ENCODE measurements at places on chromosomes 3 and 15.
A peak's percentile ranks its signal among the peaks of the same experiment; 100 is the strongest.

DNA sequence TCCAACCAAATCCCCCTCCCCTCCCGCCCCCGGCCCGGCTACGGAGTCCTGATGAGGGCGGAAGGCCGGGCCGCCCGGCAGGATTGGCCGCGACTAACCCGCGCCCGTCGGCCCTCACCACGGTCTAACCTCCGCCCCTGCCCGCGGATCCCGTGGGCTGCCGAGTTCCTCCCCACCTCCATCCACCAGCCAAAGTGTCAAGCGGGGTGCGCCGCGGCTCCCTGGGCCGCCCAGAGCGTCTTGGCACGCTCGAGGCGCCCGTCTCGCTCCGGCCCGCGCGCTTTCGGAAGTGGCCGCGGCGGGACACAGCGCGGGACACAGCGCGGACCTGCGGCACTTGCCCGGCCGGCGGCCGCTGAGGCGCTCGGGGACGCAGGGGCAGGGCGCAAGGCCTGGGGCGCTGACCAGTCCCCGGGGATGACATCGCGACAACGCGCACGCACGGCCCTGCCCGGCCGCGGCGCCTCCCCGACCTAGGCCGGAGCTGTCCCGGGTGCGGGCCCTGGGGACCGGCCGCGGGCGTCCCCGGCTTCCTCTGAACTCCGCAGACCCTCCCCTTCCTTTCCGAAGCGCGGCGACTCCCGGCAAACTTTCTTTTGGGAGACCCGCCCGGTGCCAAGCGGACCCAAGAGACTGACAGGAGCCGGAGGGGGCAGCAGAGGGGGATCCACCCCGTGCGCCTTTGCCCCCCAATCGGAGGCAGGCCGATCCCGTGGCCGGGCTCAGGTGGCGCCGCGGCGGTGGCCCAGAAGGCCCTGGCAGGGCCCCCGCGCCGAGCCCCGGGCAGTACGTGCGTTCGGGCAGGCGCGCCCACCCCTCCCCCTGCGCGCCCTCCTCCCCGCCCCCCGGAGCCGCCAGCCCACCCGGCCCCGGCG lies 112.8 kb upstream of the ICE2 start:
- DNase-seq = peak; percentile 67

DNA sequence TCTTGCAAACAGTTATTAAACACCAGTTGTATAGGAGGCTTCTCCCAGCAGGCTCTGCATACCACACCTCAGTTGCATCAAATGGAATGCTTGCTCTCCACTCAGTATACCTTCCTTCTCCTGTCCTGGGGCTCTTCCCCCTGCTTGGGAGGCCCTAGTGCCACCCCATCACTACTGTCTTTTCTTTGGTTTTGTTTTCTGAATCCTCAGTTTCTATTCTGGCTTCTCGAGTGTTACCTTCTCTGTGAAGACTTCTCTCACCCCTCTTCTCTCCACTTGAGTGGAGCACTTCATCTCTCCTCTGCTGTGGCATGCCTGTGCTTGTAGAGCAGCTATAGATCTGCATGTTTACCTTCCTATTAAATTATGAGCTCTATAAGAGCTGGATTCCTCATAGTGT lies 75.7 kb upstream of the TPRG1 start:
- no peak for DNase-seq

DNA sequence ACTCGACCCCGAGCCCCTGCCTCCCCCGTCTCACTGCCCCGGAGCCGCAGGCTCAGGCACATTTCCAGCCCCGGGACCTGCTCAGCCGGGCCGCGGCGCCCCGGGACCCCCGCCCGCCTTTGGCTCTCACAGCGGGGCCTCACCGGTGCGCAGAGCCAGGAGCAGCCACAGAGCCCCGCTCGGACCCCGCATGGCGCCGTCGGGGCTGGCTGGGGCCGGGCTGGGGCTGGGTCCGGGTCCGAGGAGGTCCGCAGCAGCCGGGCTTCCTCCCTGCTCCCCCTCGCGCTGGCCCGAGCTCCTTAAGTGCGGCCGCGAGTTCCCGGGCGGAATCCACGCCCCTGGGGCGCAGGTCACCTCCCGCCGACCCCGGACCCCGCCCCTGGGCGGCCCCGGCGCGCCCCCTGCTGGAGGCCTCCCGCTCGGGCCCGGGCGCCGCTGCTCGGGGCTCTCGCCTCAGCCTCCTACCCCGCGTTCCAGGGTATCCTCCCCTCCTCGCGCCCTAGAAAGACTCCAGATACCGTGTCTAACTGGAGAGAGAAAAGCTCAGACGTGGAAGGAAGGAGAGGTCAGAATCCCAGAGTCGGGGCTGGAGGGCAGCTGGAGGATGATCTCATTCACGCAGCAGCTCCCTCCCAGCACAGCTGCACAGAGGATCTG lies at the start of gene MELTF:
TSS of gene MELTF (minus strand) at position 307 of the 657 bp plus-strand sequence. CDS start at position 192, 115 bp downstream.
- DNase-seq = peak; percentile 53

- DNase-seq = no peak
Measured at GRCh38 chr3:62098646-62099365, 274.5 kb downstream of the FEZF2 start.

DNA sequence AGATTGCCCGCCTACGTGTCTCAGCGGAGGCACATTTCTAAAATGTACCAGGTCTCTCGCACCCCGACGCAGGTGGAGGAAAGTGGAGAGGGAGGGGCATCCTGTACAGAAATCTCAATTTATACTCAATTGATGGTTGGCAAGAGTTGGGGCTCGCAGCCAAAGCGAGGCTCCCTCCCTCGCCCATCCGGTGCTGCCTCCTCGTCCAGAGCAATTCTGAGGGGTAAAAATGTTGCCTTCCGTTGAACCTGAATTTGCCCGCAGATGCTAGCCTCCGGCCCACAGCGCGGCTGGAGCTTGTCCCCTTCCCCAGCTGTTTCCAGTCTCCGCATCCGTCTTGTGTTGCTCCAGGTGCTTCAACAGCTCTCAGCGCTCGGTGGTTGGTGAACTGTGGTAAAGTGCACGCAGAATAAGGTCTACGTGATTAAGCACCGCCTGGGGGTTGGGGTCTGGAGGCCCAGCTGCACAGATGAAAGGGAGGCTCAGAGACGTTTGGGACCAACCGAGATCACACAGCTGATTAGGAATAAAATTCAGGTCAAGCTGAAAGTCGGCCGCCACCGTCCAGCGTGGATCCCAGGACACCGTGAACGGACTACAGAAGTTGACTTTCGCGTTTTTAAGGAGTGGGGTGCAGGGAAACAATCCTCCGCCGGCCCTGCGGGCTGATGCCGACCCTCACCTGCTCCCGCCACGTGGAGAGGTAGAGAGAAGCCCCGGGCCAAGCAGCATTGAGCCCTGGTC lies 846 bp upstream of the POLG start:
- peak; percentile 71 for DNase-seq

All from mucosa of descending colon (tissue), 3 donors.